ENCODE measurements at places on chromosomes 1 and 21.
A peak's percentile ranks its signal among the peaks of the same experiment; 100 is the strongest.

DNA sequence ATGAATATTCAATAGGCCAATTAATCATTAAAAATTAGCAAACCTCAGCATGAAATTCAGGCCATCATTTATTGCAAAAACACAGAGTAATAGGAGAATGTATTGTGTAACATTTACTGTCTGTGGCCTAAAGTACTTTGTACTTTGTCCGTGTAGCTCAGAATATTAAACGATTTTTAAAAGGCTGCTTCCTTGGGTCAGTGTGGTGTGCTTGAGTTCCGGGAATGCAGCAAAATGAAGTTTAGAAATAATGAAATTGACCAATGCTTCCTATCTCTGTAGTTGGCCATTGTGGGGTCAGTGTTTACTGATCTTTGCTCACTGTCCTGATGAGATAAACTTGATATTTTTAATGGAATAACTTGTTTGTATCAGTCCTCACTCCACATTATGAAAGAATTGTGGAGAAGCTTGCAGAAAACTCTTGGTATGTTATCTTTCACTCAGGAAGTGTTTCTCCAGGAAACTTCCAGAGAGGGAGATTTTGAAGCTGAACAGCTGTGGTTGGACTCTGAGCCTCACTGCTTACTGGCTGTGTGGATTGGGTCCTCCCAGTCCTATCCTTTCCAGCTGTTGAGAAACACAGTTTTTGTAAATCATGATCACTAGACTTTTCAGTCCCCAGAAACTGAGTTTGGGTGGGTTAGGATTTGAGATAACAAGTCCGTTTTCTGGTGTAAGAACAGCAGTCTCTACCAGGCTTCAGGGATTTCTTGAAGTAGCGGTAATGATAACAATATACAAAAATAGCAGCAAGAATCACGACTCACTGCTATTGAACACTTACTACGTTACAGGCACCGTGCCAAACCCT, 19.2 kb upstream of the MTARC1 start:
- no peak for DNase-seq

DNA sequence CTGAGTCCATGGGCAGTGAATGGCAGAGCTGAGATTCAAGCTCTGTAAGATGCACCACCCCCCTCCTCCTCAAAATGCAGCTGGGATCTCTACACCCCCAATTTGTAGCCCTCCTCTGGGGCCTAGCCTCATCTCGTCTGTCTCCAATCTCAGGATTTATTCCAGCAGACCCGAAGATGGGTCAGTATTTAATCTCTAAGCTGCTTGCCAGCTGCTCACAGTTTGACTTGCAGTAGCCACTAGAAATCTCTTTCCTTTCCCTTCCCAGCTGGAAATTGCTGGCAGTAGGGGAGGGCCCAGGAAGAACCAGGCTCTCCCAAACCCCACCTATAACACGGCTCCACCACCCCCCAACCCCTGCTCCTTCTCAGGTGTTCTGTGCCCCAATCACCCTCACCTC, 1.5 kb downstream of the LACTBL1 start:
- DNase-seq = no peak

DNA sequence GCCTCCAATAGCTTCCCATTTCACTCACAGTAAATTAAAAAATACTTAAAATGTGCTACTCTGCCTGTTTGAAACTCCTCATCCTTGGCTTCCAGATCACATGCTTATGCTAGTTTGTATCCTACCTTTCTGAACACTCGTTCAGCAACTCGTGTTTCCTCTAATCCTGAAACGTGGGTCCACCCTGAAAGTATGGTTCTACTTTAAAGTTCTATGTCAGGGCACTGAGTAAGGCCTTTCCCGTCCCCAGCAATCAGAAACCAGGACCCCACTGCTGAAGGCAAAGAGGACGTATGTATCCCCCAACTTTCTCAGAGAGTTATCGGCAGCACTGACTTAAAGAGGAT, 419 bp upstream of the TSEN15 start:
- DNase-seq = peak; percentile 41

GRCh38 chr1:55301912-55302311, 86.7 kb upstream of the USP24 start:
- no peak for DNase-seq

- DNase-seq = peak; percentile 5
Measured at GRCh38 chr1:225451340-225451739, 23.5 kb upstream of the LBR start.

DNA sequence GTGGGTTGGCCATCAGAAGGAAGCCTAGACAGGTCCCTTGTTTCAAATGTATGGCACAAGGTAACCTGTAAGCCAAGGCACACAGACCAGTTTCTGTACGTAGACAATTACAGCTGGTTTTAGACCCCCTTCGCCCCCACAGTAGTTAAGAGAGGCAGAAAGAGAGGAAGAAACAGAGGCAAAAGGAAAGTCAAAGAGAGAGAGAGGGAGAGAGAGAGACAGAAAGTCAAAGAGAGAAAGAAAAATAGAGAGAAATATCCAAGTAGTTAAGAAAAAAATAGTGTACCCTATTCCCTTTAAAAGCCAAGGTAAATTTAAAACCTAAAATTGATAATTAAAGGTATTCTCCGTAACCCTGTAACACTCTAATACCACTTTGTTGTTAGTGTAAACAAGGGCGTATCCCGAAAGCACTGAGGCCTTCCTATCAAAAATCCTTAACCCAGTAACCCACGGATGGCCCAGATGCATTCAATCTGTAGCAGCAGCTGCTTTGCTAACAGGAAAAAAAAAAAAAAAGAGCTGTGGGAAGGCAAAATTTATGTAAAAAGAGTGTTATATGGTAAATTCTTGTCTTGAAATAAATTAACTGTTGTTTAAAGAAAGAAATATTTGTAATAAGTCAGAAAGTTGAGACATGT, 49.4 kb downstream of the ADCY10 start:
- no peak for DNase-seq

- DNase-seq = no peak
Measured at GRCh38 chr1:69451196-69451595, 116.5 kb upstream of the LRRC7 start.
